ENCODE measurements at places on chromosomes 16 and 17.
A peak's percentile ranks its signal among the peaks of the same experiment; 100 is the strongest.

- no peak for DNase-seq
Observed at GRCh38 chr16:52455549-52456277, 91.2 kb downstream of the TOX3 start.

DNA sequence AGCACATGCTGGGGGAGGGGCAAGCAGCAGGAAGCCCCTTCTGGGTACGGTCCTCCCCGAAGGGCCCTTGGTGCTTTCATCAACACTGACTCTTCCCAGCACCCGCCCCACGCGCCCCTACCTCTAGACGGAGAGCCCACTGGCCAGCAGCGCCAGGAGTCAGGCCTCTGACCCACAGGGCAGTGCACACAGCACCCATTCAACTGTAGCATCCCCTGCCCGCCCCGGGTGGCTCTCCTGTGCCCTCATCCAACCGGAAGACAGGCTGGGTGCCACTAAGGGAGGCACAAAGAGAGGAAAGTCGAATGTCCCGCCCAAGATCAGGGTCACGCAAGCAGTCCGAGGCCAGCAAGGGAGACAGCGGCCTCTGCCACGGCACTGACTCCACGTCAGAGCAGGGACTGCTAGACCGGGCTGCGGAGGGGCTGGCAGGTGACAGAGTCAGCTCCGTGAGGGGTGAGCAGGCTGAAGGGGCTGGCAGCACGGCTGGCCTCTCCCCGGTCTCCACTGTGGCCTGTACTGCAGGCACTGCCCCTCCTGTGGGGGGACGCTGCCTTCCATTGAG lies 9.8 kb downstream of the MSRB1 start:
- no peak for DNase-seq

- DNase-seq, result no peak
Observed at GRCh38 chr16:88290850-88291830, 91.6 kb upstream of the ZNF469 start.

GRCh38 chr16:19771796-19772195 lies 53.7 kb downstream of the IQCK start:
- DNase-seq, result no peak

DNA sequence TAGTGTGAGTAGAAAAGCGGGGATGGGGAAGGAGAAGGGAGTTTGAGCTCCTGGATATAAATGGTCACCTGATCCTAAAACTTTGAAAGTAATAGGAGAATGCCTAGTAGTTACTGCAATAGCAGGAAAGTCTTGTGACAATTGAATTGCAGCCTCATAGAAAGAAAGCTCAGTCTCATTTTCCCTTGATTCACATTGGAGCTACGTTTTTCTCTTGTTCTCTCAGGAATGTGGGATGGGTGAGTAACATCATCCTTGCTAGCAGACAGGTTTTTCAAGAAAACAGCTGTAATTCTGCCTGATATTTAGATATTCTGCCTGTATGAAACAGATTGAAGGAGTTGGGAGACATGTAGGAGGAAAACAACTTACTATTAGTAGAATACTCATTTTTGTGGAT lies 25.3 kb downstream of the SF3B3 start:
- no peak for DNase-seq

GRCh38 chr16:85462714-85463611 lies 150.2 kb upstream of the GSE1 start:
- no peak for DNase-seq

GRCh38 chr17:13598353-13599167 lies 3.2 kb downstream of the HS3ST3A1 start:
- DNase-seq, result no peak

- no peak for DNase-seq
Observed at GRCh38 chr17:19757536-19758180, 9.6 kb upstream of the ALDH3A1 start.

GRCh38 chr17:145671-146541 lies 8.5 kb downstream of the SCGB1C2 start:
- DNase-seq, result no peak

DNA sequence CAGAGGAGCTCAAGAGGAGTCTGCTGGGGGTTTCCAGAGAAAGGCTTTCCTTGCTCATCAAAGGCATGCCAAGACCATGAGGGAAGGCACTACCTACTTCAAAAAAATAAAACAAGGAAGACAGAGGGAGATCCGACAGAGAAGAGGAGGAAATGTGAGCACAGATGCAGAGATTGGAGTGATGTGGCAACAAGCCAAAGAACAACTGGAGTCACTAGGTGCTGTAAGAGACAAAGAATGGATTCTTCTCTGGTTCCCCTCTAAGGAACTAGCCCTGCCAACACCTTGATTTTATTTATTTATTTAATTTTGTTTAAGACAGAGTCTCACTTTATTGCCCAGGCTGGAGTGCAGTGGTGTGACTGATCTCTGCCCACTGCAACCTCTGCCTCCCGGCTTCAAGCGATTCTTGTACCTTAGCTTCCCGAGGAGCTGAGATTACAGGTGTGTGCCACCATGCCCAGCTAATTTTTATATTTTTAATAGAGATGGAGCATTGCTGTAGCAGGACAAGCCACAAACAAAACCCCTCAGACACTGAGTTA lies 13.8 kb upstream of the ACSF2 start:
- DNase-seq, result no peak

GRCh38 chr17:38465391-38466345 lies 37.4 kb downstream of the ARHGAP23 start:
- no peak for DNase-seq

- DNase-seq, result no peak
Observed at GRCh38 chr17:39632153-39632941, 4.6 kb upstream of the STARD3 start.

- peak; percentile 79 for DNase-seq
Observed at GRCh38 chr16:84739349-84740124, 39.7 kb downstream of the USP10 start.

- DNase-seq, result no peak
Observed at GRCh38 chr17:57631871-57632270, 113.2 kb downstream of the CCDC182 start.

DNA sequence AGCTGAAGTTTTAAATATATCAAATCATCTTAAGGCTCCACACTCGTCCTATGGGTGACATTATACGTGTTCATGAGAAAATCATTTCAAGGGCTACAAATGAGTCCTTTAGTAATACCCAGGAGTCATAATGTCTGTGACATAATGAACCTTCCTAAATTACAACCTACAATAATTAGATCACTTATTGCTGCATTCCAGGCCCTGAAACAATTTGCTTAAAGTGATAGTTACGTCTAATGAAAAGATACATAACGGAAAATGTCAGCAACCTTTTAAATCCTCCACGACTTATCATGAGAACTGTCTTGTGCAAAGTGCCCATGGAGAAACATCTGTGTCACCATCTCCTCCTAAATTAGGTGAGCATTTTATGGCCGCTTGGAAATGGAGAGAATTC lies 43.4 kb downstream of the IRX3 start:
- DNase-seq, result no peak

DNA sequence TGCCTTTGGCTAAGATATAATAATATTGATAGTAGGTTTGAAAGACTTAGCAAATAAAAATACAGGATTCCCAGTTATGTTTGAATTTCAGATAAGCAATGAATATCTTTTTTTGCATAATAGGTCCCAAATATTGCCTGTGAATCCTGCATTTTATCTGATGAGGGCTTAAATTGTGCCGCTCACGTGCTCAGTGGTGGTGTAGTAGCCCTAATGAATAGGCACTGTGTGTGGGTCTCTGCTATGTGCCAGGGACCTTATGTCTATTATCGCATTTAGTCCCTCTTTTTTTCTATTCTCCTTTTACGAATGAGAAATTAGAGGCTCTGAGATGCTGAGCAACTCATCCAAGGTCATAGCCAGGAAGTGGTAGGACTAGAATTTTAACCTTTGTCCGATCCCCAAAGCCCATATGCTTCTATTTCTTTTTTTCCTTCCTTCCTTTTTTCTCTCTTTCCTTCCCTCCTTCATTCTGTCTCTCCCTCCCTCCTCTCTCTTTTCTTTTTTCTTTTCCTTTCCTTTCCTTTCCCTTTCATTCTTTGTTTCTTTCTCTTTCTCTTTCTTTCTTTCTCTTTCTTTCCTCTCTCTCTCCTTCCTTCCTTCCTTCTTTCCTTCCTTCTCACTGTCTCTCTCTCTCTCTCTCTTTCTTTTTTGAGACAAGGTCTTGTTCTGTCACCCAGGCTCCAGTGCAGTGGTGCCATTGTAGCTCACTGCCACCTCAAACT lies 47.2 kb downstream of the RGS9 start:
- DNase-seq, result no peak

- DNase-seq, result peak; percentile 85
Observed at GRCh38 chr16:3789375-3790099, 72.2 kb upstream of the TRAP1 start.

Data from MV-4-11 (cell line).